ENCODE measurements at places on chromosomes 12 and 14.

DNA sequence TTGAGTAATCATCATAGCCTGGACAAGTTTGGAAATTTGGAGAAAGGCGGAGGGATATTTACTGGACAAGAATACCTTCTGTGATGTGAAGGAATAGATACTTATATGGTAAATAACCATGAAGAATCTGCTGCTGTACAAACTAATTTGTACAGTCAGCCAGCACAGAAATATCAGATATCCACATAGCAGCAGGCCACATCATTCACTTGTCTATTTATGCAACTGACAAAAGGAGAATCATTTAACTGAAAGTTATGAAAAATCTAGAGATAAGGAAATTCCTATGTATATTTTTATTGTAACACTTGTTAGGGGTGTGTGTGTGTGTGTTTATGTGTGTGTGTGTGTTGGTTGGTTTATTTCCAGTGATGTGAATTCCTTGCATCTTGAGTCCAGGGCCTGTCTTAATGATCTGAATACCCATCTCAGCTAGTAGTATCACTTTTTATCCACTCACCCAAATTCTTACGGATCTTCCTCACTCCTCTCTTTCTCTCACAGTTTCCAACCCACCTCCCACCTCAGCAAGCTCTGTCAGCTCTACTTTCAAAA lies 10.5 kb upstream of the LRIG3 start:
- no peak for DNase-seq

GRCh38 chr12:98828802-98829600 lies 183.9 kb downstream of the APAF1 start:
- DNase-seq = no peak

DNA sequence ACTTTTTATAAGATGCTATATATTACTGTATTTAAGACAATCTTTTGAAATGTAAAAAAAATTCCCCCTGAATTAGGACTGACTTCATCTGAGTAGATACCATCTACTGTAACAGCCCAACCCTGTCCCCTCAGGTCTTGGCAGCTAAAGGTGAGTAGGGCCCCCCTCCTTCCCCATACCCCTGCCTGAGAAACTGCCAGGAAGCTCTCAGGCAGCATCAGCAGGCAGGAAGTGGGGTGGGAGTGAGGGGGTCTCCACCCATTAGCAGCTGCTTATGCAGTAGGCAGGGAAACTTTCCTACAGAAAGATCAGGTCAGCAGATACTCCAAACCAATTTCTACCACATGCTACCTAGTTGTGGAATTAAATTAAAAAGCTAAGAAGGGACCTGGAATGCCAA lies 62.5 kb downstream of the PAX9 start:
- DNase-seq = no peak

- DNase-seq = no peak
These were observed 16.6 kb downstream of the PITPNM2 start for GRCh38 chr12:123134271-123134671.

All from left cardiac atrium (tissue), 4 donors.